ENCODE measurements at places on chromosomes 12 and 14.
A peak's percentile ranks its signal among the peaks of the same experiment; 100 is the strongest.

DNA sequence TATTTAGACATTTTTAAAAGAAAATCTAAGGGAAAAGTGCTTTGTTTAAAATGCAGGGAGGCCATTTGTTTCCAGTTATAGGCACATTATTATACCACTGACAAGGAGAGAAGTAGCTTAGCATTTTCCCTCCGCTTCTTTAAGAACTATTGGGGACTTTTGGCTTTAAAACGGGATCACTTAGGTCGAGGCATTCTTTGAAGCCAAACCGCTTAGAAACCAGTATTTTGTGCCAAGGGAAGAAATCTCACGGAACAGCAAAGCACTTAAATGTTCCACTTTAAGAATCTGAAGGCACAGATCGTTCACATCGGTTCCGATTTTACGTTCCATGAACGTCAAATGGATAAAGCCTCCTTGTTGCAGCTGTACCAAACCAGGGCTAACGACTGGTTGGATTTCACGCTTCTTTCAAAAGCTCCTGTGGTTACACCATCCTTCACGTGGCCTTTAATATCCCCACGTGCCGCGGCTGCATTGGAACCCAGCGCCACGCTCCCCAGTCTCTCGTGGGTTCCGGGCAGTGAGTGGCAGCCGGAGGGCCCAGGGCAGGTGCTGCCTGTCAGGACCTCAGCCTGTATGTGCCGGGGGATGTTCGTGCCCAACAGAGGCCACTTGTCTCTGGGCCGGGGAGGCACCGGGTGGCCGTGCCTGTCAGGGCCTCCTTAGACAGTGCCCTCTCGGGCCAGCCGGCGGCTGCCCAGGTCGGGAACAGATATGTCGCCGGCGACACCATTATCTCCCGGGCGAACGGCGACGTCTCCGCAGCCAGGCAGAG, 195.4 kb downstream of the KIF26A start:
- DNase-seq: no peak

DNA sequence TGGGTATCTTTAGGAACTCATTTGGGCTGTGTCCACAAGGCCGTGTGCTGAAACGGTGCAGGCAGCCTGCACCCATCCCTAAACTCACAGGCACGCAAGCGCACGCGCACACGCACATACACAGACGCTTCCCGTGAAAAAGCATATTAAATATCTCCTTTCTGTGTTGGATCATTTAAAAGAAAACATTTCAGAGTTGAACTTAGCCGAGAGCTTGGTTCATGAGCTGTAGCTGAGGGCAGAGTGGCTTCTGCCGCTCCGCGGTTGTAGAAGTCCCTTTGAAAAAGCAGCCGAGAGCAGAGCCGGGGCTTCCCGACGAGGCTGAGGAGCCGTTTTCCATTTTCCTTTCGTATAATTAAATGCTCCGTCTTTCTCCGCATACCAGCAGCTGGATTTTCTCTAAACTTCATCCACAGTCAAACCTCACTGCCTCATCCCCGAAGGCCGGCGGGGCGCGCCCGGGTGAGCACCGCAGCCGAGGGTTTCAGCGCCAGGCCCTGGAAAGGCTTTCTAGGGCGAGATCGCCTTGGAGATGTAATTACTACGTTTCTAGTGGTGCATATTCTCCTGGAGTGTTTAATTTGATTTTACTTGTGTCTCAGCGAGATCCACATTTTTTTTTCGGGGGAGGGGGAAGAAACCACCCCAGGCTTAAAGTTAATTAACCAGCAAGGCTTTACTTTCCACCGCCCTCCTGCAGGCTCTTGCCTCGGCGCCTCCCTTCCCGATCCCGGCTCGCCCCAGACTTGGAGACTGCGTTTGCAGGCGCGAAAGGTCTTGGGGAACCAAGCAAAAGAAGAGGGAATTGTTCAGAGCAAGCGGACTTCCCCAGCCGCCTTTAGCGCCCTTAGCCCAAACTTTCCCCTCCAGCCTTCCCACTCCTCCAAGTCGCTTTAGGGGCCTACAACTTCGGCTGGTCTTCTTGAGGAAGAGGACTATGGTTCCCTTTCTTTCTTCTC, 3.0 kb upstream of the HOXC13 start:
- DNase-seq: no peak

GRCh38 chr14:96741151-96741977, 55.8 kb upstream of the VRK1 start:
- DNase-seq: peak; percentile 49

DNA sequence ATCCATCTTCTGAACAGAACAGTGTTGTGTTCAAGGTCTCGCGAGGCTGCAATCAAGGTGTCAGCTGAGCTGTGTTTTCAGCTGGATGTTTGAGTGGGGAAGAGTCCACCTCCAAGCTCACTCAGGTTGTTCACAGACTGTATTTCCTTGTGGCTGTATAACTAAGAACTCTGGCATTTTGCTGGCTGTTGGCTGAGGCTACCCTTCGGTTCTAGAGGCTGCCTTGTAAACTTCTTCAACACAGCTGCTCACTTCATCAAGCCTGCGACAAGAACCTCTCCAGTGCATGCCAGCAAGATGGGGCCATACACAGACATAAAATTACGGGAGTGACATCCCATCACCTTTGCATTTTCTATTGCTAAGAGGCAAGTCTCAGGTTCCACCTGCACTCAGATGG, 12.7 kb downstream of the FOS start:
- no peak for DNase-seq

- DNase-seq: no peak
Measured at GRCh38 chr12:107774349-107775029, at the start of gene ASCL4. Gene ASCL4, plus strand, starts transcription at chr12:107774704. Its CDS starts 515 bp downstream, at chr12:107775219.

DNA sequence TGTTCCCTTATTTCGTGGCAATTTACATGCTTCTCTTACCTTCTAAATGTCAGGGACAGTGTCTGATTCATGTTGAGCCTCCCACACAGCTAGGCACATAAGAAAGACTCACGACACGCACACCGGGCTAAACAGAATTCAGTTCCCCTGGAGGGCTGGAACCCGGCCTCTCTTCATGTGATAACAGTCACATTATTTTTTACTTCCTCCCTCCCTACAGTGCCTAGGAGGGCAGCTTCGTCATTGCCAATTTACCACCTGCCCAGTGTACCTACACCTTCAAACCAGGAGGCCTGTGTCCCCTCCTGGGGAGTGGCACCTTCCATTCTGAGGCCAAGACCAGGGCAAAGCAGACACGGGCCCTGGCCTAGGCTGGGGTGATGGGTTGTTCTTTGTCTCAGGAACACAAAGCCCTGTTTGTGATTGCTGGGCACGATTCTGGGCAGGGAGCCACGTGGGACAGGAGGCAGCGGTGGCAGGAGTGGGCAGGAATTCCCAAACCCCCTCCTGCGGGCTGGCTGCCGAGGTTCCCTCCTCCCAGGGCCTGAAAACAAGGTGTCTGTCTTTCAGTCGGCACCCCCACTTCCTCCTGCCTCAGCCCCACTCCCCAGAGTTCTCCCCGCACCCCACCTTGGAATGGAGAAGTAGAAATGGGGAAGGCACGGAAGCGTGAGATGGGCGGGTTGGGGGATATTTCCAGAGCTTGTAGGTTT, 6.8 kb upstream of the RASAL1 start:
- DNase-seq: no peak

DNA sequence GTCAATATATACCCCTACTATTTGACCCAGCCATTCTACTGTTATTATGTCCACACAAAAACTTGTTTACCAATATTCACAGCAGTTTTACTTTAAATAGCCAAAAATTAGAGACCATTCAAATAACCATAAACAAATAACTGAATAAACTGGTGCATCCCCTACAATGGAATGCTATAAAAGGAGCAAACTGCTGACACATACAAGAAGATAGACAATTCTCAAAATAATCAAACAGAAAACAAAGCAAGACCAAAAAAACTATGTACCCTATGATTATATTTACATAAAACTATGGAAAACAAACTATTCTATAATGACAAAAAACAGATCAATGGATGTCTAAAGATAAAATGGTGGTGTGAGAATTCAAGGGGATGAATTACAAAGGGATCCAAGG, 54.4 kb downstream of the RALGAPA1 start:
- no peak for DNase-seq

- no peak for DNase-seq
Measured at GRCh38 chr14:82070040-82070439, 536.4 kb upstream of the SEL1L start.

GRCh38 chr14:55306938-55307589, 35.8 kb downstream of the FBXO34 start:
- DNase-seq: no peak

DNA sequence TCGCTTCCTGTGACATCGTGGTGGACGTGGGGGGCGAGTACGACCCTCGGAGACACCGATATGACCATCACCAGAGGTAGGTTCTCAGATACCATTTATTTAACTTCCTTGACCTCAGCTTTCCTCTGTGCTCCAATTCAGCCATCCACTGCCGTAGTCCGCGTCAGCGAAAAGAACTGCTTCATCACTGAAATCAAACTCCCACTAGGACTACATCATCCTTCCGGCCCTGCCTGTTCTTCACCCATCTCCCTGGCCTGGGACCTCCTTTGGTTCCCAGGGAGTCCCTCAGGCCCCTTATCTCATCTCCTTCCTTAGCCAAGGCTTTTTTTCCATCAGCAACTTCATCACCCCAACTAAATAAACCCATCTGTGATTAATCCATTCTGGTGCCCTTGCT, 692 bp downstream of the MYG1 start:
- peak; percentile 8 for DNase-seq

GRCh38 chr12:95201056-95201670, 16.1 kb downstream of the FGD6 start:
- DNase-seq: no peak

DNA sequence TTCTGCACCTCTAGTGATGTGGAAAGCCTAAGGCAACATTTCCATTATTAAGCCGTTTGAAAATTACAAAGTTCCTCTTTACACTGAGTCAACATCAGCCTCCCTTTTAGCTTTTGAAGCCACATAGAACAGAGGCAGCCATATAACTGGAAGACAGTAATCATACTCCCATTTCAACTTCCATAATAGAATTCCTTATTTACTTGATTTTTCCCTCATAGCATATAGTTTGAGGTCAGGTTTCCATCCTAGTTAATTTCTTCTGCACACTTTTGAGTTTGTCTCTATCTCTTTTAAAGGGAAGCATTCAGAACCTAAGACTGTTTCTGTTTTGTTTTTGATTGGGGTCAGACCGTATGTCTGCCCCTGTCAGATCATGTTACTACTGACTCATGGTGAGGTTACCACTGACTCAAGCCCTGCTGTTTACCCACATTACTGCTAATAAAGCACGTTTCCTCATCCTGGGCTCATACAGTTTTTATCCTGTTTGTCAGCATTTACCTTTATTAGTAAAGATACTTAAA, 161.0 kb downstream of the SLC38A4 start:
- DNase-seq: no peak

DNA sequence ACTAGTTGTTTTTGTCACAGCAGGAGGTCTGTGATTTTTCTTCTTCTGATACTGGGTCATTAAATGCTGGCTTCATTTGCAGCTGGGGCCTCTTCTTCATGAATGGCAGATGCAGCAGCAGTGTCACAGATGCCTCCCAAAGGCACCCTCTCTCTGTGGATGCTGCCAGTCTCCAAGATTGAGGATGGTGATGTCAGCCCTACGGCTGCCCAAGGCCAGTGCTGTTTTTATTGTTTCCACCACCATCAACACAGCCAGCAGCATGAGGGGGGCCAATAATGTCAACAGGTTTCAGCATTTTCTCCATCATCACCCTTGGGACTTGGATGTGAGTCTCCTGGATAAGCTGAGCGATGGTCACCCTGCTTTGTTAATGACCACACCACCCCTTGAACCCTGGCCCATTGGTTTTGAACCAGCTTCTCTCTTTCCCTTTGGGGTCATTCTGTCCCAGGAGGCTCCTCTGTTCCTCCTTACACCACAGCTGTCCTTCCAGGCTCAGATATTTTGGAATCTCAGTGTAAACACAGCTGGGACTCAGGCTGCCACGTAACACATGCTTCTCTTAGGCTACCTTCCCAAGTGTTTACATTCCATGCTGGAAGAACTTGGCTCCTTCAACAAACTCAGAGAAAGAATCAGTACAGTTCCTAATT, 151.7 kb upstream of the DDHD1 start:
- DNase-seq: no peak

- no peak for DNase-seq
Measured at GRCh38 chr12:79645235-79645630, 45.5 kb downstream of the PAWR start.

DNA sequence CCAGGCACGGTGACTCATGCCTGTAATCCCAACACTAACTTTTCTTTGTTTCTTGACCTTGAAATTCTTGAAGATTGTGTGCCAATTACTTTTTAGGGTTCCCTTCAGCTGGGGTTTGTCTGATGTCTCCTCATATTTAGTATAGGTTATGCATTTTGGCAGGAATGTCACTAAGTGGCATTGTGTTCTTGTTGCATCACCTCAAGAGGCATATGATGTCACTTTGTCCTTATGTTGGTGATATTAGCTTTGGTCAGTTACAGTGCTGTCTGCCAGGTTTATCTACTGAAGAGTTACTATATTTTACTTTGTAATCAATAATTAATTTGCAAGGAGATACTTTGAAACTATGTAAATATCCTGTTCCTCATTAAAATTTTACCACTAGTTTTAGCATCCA, 61.0 kb upstream of the BTG1 start:
- no peak for DNase-seq

DNA sequence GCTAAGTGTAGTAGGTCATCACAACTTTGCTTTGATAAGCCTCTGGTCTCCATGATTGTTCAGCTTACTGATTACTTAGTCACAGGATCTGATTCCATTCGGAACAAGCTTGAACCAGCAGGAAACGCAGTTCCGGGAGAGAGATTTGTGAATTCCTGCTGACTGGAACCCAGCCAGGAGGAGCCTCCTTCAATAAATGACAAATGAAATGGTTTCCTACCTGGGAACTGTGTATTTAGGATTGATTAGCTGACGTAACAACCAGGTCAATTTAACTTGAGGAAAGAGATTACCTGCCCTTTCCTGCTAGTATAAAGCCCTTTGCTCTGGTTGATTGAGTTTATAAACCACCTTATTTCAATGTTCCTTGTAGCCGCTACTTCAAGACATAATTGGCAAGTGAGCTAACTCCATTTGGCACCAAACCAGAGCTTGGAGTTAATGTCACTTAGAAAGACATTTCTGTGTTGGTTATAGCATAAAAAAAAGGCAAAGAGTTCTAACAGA, 35.1 kb upstream of the KCNH3 start:
- DNase-seq: no peak

DNA sequence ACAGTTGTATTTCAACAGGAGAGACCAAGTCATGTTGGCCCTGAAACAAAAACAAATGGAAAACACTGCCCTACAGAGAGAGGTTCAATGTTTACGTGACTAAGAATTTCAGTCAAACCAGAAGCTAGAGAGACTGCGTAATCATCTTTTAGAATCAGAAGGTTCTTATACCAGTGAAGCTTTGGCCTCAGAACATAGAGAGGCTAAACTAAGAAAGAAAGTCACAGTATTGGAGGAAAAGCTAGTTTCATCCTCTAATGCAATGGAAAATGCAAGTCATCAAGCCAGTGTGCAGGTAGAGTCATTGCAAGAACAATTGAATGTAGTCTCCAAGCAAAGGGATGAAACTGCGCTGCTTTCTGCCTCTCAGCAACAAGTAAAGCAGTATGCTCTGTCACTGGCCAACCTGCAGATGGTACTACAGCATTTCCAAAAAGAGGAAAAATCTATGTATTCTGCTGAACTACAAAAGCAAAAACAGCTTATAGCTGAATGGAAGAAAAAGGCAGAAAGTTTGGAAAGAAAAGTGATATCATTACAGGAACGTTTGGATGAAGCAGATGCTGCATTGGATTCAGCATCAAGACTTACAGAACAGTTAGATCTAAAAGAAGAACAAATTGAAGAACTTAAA, 32.5 kb upstream of the NUAK1 start:
- no peak for DNase-seq

Data from stimulated activated CD8-positive, alpha-beta memory T cell treated with anti-CD3 and anti-CD28 coated beads, Interleukin-15, amount 100 ng/mL, for 48 hours (primary cell).